ENCODE measurements at places on chromosomes 12 and 14.

GRCh38 chr12:131117438-131118245 is 163.9 kb downstream of the ADGRD1 start:
- DNase-seq, result no peak

- DNase-seq, result no peak
These were observed 73.7 kb upstream of the CISTR start for GRCh38 chr12:53825246-53826081.

- no peak for DNase-seq
These were observed 19.2 kb downstream of the PLEK2 start for GRCh38 chr14:67392800-67393199.

DNA sequence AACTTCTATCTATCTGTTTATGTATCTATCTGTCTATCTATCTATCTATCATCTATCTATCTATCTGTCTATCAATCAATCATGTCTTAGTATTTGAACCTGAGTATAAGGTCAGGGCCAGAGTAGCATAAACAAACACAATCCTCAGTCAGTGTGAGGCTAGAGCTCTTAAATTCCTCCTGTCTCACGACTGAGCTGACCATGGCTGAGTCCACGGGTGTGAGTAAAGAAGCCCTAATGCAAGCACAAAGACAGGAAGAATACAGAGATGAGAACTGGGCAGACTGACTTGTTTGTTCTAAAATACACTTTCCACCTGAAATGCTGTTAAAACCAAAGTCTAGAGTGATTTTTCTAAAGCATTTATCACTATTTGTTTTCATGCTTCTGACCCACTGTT is 47.2 kb upstream of the STXBP6 start:
- no peak for DNase-seq

DNA sequence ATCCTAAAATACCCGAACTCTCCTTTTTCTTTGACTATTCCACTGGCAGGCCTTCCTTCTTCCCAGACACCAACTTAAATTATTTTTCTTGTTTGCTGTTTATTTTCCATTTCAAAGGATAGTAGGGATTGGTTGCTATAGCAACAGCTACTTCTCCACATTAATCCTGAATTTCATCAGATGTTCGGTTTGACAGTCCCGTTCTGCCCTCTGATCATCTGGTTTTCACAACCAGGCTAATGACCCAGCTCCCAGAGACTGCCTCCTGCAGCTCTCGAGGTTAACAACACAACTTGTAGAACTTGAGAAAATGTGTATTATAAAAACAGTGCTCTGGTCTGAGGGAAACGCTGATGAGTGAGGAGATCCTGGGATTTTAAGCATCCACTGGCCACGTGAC is 45.5 kb downstream of the NUAK1 start:
- DNase-seq, result no peak

GRCh38 chr12:74619884-74620283 is 82.2 kb downstream of the ATXN7L3B start:
- no peak for DNase-seq

- DNase-seq, result no peak
These were observed 229.2 kb upstream of the GARIN6 start for GRCh38 chr12:99418379-99418778.

GRCh38 chr14:28407031-28407825 is 359.4 kb upstream of the FOXG1 start:
- no peak for DNase-seq

- no peak for DNase-seq
These were observed 289.5 kb downstream of the TMEM132D start for GRCh38 chr12:129614221-129614885.

DNA sequence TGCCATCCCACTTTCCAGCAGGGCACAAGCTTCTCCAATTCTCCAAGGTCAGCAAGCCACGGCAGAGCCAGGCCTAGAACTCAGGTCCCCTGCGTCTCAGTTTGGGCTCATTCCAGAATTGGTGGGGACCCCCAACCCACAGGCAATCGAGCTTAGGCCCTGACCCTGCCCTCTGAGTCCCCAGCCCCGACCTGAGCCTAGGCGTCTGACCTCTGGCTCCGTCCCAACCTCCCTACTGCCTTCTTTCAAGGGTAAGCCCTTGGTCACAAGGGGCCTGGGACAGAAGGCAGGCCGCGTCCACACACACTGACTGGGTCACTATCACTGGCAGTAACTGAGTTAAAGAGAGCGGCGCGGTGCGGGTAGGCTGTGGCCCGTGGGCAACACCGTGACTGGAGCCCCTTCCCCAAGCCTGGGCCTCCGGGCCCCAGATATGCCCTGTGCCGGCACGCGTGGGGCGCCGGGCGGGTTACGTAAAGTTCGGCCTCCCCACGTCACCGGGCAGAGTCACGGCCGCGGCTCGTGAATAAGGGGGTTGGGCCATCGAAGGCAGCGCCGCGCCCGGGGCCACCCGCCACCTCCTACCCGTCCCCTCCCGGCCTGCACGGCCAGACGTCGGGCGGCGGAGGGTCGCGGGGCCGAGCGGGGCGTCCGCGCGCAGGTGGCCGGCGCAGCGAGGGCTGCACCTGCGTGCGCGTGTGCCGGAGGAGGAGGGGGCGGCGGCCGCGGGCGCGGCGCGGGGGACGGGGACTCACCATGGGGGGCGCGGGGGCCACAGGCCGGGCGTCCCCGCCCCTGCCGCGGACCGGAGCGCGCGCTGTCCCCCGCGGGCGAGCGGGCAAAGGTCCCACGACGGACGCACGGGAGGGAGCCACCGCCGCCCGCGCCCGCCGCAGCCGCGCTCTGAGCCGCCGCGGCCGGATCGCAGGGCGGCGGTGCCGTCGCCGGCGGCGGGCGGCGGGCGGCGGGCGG is 516 bp downstream of the ANKRD9 start:
- DNase-seq, result no peak

- no peak for DNase-seq
These were observed 397.4 kb upstream of the OR4E1 start for GRCh38 chr14:22071006-22071405.

DNA sequence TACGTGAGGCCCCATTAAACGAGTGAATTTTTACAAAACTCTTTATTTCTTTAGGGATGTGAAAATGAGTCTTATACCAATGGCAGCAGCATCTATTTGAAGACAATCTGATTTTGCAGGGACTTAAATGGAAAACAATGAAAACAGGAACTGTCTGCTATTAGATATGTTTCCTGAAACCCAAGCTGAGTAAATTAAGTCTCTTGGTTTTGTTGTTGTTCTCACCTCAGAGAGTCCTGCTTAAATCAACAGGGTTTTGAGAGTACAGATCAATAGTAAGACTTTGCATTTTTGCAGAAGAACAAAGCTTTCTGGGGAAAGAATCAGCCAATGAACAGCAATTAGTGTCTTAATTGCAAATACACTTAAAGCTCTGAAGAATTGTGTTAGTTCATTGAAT is 39.1 kb upstream of the LGR5 start:
- DNase-seq, result no peak

DNA sequence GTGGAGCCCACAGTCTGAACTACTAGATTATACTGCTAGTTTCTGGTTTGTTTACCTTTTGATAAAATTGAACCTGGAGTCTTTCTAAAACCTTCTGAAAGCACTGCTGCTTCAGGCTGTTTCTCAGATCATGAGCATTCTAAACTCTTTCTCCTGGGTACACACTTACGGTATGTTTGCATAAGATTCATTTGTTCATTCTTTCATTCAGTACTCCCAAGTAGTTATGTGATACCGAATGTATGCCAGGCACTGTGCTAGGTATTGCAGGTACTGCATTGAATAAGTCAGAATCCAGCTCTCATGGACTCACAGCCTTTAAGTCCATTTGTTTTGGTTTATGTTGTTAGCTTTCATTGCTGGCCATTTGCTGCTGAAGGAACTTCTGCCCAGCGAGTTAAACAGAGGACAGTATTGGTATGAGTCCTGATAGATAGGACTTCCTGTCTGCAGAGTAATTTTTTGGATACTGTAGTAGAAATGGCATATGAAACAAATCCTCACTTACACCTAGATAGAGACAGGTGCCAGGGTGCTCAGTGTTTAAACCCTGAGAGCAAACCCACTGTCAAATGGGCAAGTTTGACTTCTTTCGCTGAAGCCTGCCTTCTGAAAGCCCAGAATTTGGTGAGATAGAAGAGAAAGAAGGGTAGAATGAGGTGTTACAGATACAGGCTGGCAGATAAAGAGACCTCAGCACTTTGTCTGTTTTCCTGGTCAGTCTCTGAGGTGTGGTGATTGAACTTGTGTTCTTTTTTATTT is 2.1 kb downstream of the SUSD6 start:
- DNase-seq, result no peak

DNA sequence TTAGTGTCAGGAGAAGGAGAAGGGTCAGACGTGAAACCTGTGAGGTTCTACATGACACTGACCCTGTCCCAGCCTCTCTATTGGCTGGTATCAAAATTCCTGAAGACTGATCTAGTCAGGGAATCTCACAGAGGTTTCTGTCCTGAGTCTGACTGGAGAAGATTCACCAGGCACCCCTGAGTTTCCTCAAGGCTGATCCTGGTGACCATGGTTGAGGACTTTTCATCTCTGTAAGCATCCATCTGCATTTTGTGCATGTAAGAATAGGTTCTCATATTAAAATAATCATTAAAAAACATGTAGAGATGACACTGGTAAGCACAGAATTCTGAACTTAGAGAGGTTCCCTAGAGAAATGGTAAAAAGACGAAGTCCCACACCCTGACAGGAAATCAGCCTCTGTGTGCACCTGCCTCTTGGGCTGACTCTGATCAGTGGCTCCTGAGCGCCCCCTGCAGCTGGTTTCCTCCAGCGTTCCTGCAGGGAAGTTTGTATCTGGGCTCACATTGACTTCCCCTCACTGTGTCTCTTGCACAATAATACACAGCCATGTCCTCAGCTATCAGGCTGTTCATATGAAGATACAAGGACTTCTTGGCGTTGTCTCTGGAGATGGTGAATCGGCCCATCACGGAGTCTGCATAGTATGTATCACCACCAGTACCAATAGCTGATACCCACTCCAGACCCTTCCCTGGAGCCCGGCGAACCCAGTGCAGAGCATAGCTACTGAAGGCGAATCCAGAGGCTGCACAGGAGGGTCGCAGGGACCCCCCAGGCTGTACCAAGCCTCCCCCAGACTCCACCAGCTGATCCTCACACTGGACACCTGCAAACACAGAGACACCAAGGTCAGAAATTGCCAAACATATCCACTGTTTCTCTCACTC is 991.9 kb downstream of the TMEM121 start:
- no peak for DNase-seq

DNA sequence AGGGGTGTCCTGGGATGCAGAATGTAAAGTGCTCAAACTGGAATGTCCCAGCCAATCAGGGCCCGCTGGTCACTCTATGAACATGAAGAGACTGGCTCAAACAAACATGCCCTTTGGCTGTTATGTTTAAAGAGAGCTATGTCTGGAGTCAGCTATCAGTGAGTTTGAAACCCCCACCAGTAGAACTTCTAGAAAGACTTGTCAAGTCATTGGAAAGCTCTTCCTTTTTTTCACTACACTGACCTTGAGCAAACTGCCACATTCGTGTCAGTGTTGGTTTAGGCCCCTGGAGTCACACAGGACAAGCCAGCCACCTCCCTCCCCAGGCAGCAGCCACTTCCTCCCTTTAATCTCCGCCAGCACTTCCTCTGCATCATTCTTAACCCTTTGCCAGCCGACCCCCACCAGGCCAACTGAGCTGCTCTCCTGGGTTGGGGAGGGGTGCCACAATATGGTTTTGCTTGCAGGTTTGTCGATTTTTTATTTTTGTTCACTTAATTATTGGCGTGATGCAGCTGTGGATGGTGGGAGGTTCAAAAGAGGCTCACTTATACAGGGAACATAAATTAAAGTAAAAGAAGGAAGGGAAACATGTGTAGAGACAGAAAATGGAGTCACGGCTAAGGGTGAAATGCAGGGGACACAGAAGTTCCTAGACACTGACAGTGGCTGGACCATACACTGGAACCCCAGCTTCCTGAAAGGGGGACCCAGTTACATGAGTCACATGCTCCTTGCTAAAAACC is 25.3 kb downstream of the CMKLR1 start:
- DNase-seq, result no peak

DNA sequence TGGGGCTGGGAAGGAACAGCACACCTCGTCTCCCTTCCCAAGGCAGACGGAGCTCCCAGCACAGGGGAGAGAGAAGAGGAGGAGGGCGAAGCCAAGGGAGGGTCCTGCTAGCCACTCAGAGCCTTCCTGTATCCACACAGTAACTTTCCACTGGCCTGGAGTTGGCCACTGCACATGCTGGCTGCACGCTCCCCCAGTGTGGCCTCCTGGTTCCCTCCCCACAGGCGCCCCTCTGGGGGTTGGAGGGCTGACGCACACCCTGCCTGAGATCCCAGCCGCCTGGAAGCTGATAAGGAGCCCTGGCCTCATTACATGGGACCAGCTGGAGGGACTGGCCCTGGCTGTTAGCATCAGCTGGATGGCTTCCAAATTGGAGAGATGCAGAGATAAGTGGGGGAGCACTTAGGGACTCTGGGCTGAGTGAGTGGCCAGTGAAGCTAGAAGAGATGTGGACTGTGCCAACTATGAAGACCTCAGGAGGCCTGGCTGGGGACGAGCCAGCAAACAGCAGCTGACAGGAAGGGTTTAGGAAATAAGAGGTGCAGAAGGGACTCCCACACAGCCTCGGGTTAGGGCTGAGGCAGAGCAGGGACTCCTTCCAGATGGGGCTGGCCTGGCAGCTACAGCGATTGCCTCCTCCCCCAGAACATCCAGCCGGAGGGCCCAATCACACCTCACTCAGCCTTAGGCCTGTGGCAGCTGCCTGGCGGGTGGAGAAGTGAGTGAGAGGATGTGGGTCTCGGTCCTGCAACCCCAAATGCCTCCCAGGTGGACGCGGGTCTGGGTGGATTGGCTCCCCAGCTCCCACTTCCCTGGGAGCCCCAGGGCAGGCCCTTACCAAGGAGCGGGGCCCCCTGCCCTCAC is 26.3 kb upstream of the BCDIN3D start:
- no peak for DNase-seq

- DNase-seq, result no peak
These were observed 28.6 kb downstream of the DDX51 start for GRCh38 chr12:132115500-132115899.

GRCh38 chr14:56797003-56797568 is 13.2 kb downstream of the OTX2 start:
- DNase-seq, result no peak

GRCh38 chr12:120093592-120094355 is 22.8 kb downstream of the RAB35 start:
- DNase-seq, result no peak

- no peak for DNase-seq
These were observed 53.9 kb upstream of the NUDT4 start for GRCh38 chr12:93323625-93324329.

DNA sequence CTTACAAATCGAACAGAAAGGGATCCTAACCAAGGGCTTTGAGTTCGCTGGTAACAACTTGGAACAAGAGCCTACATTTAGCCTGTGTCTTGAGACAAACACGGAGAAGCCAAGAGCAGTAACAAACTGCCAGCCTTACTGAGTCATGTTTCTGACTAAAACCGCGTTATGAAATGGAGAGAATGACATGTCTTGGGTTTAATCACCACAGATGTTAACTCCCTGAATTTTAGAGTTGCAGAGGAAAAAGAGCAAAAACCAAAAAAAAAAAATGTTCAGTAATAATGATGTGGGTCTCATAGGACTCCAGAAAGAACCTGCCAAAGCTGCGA is 1.0 kb downstream of the BLTP3B start:
- DNase-seq, result no peak

GRCh38 chr12:41286426-41286825 is 98.3 kb downstream of the PDZRN4 start:
- no peak for DNase-seq

GRCh38 chr12:125744201-125744600 is 679.0 kb downstream of the AACS start:
- DNase-seq, result no peak
